ENCODE measurements at places on chromosomes 3 and 15.

GRCh38 chr3:52385157-52385556 is 59.7 kb downstream of the SEMA3G start:
- DNase-seq: no peak

GRCh38 chr15:40204100-40204499 is 34.8 kb upstream of the PAK6 start:
- DNase-seq: no peak

GRCh38 chr3:29758434-29759322 is 477.8 kb downstream of the RBMS3 start:
- no peak for DNase-seq

DNA sequence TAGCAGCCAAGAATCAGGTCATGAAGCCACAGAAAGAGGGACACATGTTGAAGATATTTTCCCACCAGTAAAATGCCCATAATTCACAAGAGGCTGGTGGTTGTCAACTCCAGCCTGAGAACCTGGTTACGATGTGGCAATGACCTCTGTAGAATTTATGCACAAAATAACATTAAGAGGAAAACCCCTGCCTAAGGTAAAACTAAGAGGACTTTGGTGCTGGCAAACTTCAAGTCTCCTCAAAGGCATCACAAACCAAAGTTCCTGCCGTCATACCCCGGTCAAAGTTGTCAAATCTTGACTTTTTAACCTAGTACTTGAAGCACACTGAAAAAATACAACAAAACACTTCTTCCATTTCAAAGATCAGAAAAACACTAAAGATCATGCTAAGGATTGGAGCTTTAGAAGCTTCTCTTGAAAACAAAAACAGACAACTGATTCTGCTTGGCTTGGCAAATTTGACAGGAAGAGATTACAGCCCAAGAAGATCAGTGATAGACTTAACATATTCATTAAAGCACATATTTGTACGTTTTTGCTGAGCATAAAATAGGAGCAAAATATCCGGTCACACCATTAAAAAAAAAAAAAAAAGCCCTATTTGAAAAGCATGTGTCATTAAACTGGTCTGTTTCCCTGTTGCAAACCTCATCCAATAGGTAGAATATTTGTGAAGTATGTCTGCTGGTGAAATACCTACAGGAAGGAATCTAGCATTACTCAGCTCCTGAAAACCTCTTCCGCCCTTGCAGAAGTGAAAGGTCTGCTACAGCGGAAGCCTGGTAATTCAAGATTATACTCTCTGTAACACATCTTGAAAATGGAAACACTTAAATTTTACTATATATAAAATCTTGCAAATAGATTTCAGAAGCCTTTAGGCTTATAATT is 22.8 kb downstream of the EIF4E3 start:
- no peak for DNase-seq

GRCh38 chr15:31974855-31975829 is 55.2 kb upstream of the CHRNA7 start:
- peak; percentile 71 for DNase-seq

GRCh38 chr3:154310840-154311239 is 13.4 kb downstream of the DHX36 start:
- no peak for DNase-seq

All from NCI-H1436 (cell line).